GM20000 (cell line): ENCODE measurements at places on chromosomes 3 and 15.

- DNase-seq, result peak; percentile 48
Measured at GRCh38 chr15:76903251-76903681, 1.9 kb downstream of the SCAPER start.

DNA sequence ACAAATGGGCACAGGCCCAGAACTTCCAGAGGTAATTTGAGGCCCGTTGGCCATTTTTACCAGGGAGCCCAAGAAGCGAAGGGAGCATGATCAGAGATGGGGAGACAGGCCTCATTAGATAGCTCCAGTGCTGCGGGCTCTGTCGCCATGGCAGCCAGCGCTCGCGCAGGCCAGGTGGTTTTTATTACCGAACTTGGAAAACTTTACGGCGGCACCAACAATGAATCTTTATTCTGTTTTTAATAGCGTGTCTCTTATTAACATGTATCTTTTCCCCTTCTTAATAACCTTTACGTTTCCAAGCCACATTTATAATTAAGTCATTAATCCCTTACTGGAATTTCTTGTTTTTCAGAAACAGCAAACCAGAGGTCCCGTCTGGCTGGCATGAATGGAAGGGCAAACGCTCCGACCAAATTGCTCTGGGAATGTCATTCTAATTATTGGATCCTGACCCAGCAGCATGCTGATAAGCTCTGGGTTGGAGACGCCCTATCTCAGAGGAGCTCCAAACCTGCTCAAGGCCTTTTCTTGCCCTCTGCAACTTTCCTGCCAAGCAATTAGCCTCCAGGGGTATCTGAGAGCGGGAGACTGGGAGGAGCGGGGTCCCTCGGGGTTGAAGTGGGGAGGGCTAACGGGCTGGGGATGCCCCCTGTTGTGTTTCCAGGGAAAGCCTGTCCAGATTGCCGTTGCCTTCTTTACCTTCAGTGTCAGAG is 256.4 kb downstream of the TLE3 start:
- no peak for DNase-seq

DNA sequence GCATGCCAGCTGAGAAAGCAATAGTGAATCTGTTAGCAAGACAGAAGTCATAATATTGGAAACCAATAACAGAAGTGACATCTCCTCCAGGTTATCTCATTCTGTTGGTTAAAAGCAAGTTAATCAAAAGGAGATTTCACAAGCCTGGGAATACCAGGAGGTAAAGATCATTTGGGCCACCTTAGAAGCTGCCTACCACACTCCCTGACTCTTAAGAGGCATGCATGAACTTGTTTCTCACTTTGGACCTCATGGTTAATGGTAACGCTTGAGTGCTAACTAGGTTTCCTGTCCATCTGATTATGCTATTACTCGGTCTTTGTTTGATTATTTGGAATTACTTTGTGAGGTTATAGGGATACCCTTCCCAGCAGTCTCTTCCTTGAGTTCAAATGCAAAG is 650.8 kb upstream of the SGO1 start:
- DNase-seq, result no peak

GRCh38 chr3:27571345-27571744 is 87.2 kb upstream of the SLC4A7 start:
- no peak for DNase-seq

DNA sequence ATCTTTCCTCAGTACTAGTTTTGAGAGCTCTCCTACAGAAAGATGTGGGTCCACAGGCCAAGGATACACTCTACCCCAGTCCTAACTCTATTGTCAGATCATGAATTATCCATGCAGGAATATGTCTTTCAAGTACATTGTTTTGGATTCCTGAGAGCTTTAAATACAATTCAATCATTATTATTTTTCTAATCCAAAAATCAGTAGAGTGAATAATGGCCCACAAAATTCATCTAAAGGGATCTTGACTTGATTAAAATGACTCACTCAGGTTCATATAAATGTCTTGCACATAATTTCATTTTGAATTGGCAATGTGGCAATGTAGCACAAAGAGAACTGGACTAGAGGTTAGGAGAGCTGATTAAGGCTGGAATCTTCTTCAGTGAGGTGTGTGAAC is 93.9 kb downstream of the ZPLD1 start:
- DNase-seq, result no peak

GRCh38 chr15:80061582-80061981 is 2.1 kb downstream of the ZFAND6 start:
- no peak for DNase-seq

- DNase-seq, result no peak
Measured at GRCh38 chr3:70061096-70061495, 61.6 kb downstream of the SAMMSON start.

DNA sequence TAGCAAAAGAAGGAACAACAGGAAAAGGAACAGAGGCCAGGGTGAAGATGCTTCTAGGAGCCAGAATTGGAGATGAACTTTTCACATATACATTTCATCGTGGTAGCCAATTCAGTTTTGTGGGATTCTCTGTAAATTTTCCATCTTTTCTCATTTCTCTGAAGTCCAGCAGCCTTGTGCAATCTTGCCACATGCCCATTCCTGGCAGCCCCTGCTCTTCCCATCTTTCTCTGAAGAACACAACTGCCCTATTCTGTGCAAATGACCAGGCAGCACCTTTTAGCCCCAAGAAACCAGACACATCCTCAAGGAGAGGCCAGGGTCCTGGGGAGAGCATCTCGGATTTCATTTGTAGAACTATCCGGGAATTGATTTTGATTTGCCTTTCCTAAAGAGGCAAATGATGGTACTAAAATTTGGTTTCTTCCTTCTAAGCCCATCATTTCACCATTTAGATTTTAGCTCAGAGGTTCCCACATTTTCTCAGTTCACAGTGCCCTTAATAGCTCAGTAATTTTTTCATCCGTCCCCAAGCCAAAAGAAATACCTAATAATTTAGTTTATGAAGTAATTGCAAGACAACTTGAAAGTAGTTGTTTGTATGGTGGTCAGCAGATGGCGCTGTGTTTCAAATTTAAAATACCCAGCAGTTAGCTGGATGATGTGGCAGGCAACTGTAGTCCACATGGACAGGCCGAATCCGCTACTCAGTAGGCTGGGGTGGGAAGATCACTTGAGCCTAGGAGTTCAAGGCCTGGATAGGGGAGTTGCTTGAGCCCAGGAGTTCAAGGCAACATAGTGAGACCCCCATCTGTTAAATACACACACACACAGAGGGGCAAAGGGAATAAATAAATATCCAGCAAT is 61.3 kb upstream of the ACKR4 start:
- DNase-seq, result peak; percentile 53

DNA sequence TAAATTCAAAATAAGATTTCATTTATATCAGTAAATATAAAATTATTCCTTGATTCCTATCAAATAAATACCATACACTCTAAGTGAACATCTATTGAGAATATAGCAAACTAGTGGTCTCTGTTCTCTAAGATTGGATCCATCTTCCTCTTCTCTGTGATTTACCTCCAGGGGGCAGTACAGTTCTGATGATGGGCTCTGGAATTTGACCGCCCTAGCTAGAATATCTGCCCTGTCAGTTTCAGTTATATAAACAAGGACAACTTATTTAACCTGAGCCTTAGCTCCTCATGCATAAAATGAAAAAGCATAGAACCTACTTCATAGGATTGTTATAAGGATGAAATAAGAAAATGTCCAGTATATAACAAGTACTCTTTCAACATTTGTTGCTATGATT is 171.1 kb upstream of the CCDC54 start:
- DNase-seq, result peak; percentile 29

DNA sequence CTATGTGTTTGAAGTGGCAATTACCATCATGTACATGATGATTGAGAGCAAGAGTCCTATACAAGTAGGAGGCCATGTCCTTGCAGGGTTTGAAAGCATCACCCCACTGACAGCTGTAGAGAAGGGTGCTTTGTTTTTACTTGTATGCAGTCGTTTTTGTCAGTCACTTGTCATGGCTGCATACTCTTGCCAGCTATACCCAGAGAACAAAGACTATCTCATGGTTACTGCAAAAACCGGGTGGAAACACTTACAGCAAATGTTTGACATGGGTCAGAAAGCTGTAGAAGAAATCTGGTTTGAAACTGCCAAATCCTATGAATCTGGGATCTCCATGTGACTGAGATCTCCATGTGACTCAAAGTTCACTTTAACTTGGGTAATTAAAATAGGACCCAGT is 6.9 kb upstream of the PSMA4 start:
- no peak for DNase-seq

DNA sequence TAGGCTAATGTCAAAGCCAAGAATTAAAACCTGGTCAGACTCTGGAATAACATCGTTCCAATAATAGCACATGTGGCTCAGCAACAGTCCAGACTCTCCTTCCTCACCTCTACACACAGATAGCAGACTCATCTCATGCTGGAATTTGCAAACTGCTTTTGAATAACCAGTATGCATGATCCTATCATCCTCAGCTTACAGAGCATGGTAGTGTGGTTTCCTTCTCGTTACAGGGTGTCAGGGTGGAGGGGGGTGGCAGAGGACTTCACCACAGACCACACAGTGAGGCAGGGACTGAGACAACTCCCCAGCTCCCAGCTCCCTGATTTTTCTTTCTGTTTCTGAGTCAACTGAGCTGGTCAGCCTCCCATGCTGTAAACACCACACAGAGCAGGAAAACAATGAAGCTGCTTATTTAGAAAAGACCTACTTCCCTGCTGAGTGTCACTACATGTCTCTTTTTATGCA is 101.6 kb downstream of the RPL22L1 start:
- no peak for DNase-seq

GRCh38 chr3:130662501-130662996 is 84.1 kb downstream of the PIK3R4 start:
- DNase-seq, result no peak

DNA sequence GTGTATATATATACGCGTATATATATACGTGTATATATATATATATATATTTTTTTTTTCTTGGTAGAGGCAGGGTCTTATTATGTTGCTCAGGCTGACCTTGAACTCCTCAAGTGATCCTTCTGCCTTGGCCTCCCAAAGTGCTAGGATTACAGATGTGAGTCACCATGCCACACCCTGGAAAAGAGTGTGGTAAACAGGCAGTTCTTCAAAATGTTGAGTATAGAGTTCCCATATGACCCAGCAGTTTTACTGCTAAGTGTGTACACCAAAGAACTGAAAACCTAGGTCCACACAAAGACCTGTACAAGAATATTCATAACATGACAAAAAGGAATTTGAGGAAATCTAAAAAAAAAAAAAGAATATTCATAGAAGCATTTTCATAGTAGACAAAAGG is 71.8 kb upstream of the GCNT3 start:
- DNase-seq, result no peak

DNA sequence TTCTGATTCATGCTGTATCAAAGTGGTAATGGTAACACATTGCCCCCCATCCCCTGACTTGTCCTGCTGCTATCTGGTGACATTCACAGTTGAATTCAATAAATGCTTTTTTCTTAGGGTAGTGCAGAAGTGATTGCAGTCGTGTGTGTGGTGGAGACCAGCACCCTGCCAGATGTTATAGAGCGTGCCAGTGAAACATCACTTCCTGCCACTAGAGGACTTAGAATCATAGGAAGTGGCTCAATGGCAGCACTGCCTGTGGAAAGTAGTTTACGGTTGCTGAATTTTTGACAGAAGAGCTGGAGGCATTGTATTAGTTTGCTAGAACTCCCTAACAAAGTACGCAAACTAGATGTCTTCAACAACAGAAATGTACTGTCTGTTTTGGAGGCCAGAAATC is 37.4 kb upstream of the P2RY12 start:
- DNase-seq, result no peak

DNA sequence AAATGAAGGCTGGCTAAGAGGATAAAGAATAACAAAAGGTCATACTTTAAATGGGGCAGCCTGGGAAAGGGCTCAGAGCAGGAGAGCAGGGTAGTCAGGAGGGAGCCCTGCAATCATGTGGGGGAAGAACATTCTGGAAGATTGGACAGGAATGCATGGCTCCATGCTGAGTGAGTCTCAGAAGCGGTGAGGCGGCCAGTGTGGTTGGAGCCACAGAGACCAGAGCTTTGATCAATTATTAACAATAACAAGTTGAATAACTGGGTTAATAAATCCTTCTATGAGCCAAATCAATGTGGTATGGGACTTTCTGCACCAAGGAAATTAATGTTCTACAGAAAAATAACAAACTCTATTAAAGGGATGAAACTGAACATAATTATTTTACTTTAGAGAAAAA is 57.9 kb upstream of the DCUN1D1 start:
- DNase-seq, result no peak

DNA sequence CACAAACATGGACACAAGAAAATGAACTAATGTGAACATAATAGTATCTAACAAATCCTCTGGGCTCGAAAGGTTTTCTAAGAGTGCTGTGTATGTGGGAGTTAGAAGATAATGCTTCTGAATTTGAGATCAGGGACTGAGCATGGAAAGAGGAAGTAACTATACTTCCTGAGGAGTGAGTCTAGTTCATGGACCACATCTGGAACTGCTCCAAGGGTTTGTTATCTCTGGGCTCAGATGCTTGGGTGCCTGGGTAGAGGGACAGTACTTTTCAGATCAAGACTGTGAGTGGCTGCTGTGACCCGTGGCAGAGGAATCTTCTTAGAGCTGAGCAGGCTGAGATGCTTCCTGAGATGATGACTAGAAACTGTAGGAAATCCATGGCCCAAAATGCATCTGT is 28.5 kb downstream of the TBC1D23 start:
- no peak for DNase-seq

DNA sequence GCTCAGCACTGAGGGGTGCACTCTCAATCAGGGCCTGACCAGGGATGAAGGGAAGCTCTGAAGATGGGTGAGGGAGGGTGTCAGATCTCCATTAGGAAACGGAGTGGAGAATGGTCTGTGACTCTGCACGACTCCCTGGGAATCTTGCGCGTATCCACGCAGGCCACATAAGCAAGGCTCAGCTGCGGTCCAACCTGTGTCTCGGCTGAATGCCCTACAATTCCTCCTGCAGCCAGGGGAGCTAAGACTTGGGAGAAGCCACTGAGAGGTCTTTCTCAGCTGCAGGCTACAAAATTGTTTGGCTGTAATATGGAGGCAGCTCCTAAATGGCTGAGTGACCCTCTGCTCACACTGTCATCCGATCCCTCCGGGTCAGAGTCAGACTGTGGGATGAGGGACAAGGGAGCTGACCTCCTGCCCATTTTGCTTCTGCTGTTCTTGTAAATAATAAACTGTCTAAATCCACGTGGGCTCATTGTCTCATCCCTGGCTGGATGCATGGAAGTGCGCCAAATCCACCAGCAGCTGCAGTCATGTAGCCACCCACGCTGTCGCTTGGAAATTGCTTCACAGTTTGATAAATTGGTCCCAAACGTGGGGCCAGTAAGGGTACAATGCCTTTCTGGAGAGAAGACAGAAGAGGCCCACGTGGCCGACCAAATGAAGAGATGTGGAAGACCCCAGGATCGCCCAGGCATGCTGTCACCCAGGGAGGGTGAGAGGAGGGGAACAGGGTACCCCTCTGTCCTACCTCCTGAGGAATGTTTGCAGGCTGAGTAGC is 30.5 kb downstream of the ALS2CL start:
- no peak for DNase-seq

GRCh38 chr3:149833241-149833640 is 20.2 kb downstream of the RNF13 start:
- DNase-seq, result no peak

DNA sequence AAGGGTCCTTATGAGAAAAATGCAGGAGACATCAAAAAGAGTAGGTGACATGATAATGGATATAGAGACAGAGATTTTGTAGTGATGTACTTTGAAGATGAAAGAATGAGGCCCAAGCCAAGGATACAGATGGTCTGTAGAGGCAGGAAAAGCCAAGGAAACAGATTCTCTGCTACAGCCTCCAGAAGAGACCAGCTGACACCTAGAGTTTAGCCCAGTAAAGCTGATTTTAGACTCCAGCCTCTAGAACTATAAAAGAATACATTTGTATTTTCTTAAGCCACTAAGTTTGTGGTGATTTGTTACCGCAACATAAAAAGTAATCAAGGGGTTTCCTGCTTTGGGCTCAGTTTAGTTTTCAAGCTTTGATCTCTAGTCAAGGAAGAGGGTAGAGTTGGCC is 64.8 kb downstream of the STRIT1 start:
- DNase-seq, result no peak
